SK-N-MC (cell line): ENCODE measurements at places on chromosomes 4 and X.

DNA sequence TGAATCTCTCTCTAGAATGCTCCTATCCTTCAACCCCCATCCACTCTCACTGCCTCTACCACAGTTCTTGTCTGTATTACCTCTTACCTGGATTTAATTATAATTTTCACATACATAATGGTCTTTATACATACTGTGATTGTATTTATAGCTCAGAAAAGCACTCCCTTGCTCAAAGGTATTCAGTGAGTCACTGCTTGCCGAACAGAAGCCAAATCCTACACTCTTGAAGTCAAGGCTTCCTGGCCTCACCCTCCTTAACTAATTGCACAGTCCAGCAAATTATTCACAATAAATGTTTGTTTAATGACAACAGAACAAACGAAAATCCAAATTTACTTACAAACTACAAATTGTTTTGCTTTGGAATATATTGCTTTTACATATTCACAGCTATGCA lies 159.5 kb downstream of the KLHL13 start:
- no peak for DNase-seq

DNA sequence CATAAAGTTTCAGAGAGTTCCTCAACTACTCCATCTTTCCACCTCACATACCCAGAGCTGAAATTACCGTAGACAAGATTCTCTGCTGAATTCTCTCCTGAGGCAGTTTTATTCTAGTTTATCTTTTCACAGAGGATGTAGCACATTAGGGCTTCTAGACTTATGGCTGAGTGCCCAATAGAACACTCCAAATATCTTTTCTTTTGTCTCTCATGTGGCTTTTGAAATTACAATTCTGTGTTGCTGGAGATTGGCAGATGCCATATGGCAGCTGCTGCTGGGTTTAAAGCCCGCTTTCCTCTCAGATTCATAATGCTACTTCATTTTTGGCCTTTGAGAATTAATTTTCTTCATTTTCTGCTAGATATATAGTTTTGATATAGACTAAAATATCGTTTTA lies 107.6 kb upstream of the BANK1 start:
- no peak for DNase-seq

DNA sequence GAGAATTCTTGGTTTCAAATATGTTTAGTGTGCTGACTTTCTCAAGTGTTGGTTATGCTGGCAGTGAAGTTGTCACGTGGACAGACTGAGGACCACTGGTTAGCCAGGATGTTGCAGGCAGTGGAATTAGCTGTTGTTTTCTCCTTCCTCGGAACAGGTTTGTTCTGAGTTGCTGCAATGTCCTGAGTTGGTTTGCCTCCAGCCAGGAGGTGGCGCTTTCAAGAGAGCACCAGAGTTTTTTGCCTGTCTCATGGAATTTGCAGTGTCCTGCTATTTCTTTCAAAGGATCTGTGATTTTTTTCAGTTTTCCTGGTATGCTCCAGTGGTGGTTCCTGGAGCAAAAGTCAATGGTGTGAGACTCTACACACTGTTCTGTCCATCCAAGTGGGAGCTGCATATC lies 158.1 kb upstream of the CXorf66 start:
- no peak for DNase-seq

DNA sequence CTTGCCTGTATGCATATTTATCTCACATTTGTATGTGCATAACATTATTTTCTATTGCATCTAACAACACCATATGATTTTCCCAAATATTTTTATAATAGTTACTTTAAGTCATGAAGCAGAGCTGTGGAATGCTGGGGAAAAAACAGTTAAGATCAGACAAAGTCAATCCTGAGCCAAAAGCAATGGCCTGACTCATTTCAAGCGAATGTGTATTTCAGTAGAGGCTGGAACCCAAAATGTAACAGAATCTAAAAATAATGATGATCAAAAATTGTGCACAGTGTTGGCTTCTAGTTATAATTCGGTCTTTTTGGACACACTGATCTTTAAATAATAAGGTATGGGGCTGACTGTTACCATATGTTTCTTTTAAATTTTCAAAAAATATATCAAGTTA lies 516.2 kb upstream of the ADGRL3 start:
- DNase-seq, result no peak

- DNase-seq, result no peak
Observed at GRCh38 chrX:12825801-12826200, 34.6 kb downstream of the PRPS2 start.

GRCh38 chr4:3291969-3292570 lies 751 bp upstream of the RGS12 start:
- no peak for DNase-seq

DNA sequence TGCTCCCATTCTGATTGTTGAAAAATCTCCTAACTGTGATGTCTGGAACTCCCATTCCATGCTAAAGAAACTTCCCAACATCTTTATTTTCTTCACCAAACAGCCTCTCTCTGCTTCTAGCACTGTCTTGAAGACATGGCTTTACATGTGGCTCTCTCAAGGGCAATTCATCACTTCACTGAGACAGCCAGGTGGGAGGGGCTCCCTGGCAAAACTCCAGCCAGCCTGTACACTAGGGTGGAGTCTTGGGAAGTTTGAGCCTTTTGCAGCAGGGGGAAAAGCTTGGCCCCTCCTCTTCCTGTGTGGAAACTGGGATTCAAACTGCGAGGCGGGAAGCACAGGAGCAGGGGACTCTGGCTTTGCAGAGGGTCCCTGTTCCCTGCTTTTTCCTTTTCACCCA lies 130.5 kb upstream of the TTC29 start:
- DNase-seq, result no peak

DNA sequence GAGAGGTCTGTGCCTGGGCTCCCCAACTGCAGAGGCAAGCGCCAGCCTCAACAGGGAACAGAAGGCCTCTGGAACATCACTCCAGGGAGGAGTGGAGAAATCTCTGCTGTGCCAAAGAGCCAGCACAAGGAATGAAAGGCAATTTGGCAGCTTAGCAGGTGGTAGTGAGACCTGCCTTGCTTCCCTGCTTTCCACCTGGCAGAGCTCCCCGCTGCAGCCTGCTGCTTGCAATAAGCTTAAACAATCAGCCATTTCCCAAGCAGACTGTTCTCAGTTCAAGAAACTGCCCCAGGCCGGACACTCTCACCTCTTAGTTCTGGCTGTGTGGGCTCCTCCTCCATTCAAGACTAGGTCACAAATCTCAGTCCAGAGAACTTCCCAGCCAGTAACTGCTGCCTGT lies 370.6 kb downstream of the MAGEB5 start:
- no peak for DNase-seq
